ENCODE measurements at places on chromosomes 1 and 21.

DNA sequence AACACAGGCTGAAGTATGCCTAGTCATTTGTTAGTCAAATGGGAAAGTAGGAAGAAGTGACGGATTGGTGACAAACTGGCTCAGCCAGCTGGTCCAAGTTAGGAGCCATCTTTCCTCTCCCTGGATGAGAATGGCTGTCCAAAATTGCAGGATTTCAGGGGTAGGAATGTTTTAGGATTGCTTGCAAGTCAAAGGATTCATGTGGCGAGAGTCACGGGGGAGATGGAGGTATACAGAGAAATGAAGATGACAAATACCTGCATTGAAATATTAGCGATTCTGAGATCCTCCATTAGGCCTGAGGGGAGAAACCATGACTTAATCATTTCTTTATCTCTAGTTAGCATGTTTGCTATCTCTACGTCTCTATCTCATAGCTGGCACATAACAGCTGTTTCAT lies 41.8 kb upstream of the PIGC start:
- no peak for DNase-seq

DNA sequence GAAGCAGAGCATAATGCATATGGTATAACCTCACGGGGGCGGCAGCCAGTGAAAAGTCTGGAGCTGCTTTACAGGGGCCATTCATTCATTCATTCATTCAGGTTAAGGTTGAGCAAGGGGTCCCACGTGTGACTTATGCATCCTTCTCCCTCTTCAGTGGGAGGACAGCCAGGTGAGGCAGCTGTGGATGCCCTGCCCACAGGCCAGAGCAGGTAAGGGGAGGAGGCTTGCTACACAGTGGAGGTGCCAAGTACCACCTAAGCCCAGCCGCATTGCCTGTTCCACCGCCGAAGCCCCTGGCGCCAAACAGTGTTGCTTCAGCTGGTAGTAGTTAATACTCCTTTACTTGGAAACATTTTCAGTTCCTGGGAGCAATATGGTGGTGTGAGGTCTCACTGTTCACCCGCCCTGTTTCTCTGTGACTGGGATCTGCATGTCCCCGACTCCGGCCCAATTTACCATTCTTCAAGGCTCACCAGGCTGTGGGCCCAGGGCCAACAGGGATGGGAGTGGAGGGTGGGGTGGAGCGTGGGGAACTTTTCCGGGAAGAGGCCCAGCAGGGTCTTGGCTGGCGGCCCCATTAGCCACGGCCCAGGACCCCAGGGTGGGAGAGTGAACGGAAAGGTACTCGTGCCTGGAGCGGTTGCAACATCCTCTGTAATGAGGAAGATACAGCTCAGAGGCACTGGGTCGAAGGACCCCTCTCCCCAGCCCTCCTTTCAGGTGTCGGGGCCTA lies 722 bp upstream of the PODN start:
- DNase-seq = peak; percentile 59

DNA sequence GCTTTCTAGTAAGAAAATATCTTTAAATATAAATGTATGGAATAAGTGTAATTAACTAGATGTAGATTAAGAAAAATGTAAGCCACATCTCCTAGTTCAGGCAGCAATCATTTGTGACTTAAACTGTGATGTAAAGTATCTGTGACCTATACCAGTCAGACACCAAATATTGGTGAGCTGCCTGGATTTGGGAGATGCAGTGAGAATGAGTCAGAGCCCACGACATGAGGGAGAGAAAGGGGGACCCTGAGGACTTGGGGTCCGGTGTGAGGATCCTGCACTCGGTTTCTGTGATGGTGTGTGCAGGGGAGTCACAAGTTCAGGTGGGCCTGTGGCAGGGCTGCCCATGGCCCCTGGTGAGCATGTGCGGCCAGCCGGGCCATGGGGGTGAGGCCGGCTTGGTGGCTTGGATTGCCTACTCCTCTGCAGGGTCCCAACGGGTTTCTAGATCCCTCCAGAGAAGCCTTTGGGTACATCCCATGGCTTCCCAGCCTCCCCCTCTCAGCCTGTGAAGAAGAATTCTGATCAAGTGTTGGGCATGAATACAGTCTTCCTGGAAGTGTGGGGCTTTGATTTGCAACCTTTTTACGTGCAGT lies 19.0 kb upstream of the ABCG1 start:
- no peak for DNase-seq

DNA sequence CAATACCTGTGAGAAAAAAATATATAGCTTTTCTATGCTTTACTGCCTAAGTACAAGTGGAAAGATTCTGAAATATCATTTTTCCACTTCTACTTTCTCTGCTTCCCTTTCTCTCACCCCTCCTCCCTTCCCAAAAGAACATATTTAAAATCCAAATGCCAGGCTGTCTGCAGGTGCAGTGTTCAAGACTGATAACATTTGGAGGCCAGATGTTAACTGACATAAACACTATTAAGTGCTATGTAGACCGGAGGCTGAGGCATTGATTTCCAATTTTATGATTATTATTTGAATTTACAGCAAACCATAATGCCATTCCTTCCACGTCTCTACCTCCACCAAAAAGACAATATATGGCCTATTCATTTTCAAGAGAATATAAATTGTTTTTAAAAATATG lies 296.9 kb upstream of the SGIP1 start:
- no peak for DNase-seq

DNA sequence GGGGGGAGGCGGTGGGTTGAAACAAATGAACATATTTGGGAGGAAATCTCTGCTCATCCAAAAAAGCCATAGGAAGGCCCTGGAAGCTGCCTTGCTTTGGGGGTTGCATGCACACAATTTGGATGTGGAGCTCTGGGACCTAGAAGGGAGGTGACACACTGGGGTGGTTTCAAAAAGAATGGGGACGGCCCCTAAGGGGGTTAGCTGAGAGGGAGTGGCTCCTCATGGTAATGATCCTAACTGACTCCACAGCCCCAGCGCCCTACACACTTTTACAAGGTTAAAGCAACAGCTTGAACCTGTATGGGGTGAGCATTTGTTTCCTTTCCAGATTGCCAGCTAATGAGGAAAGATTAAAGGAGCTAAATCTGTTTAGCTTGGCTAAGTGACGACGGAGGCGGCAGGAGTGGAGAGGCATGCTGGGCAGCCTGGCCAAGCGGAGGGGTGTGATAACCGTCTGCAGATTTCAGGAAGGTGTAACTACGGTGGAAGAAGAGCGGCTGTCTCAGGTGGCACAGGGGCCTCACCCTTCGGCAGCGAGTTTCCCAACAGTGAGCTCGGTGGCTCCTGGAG lies 107.3 kb downstream of the RNF220 start:
- DNase-seq = no peak

DNA sequence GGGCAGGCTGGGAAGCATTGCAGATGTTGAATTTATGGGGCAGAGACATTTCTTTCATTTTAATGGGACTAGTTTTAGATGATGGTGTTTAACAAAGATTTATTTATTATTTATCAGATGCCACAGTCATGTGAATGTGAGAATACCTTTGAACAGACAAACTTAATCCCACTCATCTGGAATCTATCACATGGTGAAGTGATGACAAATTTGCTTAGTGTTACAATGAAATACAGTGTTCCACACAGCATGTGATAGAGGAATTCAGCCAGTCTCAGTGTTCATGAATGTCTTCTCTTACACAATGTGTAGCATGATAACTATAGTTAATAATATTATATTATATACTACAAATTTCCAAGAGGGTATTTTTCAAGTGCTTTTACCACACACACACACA lies 1361.7 kb upstream of the B3GALT2 start:
- DNase-seq = no peak

DNA sequence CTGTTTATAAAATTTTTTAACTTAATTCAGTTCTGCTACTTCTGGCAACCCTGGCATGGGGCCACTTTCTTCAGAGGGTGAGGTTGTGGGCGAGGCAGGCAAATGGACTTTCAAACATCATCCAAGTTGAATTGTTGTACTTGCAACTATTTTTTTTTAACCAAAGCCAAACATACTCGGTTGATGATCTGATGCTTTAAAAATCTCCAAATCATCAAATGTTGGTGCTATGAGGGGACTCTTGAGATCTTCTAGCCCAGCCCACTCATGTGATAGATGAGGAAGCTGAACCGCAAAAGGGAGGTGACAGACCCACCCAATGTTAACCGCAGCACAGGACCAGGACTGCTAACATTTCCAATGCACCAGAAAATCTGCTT lies 6.7 kb downstream of the SLC1A7 start:
- no peak for DNase-seq

GRCh38 chr1:23475134-23475628 lies 8.8 kb downstream of the ASAP3 start:
- DNase-seq = no peak

DNA sequence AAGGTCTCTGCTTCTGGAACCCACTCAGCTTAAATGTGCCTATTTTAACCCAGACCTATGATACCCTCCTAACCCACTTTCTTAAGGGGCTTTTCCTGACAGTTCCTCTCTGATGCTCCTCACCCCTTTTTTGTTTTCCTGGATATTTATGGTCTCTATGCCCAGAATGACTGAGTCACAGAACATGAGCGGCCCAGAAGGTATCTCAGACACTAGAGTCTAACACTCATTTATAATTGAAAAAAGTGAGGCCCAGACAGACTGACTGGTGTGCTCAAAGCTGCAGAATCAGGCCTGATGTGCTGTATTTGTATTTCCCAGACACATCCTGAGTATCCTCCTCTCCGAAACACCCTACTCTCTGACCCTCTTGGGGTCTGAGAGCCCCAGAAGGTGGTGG lies 44.0 kb downstream of the LRRC71 start:
- no peak for DNase-seq

DNA sequence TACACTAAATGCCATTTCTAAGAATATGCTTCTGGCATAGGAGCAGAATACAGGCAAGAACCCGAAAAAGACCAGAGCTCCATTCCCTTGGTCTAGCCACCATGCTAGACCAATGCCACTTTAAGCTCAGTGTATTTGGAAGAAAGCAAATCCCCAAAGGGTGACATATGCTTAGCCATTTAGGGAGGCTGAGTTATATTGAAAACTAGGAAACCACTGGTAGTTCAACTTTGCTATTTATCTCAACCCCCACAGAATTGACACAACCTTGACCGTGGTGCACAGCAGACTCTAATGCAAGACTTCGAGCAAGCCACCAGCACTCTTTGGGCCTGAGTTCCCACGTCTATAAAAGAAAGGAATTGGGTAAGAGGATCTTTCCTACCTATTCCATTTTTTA lies 167.9 kb downstream of the ADSS2 start:
- DNase-seq = no peak

DNA sequence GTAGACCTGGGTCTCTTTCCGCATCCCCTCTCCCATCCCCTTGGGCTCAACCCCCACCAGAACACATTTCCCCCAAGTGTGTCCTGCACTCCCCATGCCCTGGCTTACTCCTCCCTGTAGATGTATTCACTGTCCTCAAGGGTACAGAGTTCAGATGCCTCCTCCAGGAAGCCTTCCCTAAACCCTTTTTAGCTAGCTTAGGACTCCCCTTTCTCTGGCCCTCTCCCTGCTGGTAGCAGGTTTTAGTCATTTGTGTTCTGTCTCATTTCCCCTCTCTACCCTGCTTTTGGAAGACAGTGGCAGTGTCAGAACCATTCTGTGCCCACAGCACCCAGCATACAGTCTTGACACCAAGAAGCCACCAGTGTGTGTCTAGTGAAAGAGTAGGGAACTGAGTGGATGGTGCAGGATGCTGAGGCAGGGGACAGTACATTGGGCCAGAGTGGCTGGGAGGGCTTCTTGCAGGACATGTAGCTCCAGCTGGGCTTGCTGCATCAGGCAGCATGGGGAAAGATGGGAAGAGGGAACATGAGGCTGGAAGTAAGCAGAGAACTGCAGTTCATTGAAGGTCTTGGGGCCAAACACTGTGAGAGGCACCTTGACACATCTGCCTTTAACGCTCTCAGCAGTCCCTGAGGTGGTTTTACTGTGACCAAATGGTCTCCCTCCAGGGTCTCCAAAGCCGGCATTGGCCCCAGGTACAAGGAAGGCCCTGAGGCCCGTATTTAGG lies 2.5 kb downstream of the FOXO6 start:
- no peak for DNase-seq

DNA sequence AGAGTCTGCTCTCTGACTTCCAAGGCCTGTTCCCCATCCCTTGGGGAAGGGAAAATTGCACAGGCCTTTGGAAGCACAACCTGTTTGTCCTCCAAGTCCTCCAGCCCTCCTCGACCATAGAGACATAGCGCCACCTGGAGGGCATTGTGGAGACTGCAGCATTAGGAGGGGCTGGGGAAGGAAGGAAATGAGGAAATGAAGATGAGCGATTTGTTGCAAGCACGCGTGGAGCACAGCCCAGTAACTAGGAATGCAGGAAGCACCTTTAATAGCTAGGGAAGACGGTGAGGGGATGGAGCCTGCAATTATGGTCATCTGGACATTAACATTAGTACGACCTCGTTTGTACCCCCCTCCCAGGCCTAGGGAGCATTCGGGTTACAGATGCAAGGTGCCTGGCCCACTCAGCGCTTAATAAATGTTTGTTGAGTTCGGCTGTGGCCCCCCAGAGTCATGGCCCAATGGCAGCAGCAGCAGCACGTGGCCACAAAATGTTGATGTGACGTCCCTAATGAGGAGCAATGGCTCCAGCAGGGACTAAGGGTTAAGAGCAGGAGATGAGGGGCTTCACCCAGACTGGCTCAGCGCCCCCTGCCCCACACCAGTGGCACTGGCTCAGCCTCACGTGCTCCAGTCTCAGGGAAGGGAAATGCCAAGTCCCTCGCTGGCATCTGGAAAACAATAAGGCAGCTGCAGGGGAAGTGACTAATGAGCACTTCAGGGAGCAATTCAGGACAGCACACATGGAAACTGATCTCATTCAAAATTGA lies 8.0 kb upstream of the CAMK2N1 start:
- DNase-seq = peak; percentile 89

DNA sequence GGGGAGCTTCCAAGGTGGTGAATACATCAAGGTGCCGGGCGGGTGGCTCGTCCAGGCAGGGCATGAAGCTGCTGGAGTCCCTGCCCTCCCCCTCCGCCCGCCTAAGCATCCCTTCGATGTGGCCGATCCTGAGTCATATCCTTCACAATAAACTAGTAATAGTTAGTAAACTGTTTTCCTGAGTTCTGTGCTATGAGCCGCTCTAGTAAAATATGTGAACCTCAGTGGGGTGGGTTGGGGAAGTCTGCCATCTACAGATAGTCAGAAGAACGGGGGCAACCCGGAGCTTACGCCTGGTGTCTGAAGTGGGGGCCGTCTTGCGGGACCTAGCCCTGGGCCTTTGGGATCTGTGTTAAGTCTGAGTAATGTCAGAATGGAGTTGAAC lies 21.6 kb downstream of the C2CD2 start:
- no peak for DNase-seq

DNA sequence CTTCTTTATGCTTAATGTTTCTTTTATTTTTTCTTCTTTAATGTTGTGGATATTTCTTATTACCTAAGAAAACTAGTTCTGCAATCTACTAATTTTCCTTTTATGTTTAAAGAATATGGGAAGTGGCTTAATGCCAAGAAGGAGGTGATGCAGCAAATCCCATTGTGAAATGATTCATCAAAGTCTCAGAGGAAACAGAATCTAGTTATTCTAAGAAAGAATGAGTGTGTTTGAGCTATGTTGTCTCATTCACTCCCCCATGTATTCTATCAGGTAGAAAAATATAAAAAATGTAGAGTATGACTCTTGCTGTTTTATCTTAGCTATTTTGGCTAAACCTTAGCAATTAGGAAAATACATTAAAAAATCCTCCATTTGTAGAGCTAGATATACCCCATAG lies 659.9 kb upstream of the RGS18 start:
- DNase-seq = no peak

Data from femur (tissue), 1 donor.